ENCODE measurements at places on chromosomes 7 and 10.

DNA sequence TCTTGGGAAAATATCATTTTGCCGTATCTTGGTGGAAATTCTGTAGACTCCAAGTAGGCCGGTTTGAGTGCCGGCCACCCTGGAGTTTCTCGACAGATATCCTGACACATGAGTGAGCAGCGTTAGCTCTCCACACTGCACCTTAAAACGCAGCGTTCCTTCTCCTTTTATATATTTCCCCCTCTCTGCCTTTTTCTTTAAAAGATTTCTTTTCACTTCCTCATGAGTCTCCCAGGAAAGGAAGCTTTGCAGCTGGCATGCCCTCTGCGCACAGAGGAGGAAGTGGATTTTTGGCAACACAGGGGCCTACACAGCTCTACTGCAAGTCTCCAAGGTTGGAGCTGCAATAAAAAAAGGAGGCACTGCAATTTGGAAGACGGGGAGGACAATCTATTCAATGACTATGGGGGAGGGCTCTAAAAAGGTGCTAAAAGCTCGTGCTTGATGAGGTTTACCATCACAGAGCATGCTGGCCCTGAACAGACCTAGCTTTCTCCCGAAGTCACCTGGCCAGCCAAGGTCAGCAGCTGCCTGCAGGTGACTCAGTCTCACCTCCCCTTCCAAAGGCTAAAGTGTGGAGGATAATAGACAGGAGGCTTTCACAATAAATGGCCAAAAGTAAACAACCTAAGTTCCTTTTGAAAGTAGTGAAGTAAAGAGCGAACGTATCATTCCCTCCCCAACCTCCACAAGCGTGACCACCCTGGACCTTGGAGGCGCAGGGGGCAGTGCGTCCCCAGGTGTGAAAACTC is 252.8 kb downstream of the ZMYND11 start:
- no peak for DNase-seq

GRCh38 chr10:115989621-115990020 is 283.4 kb downstream of the GFRA1 start:
- DNase-seq, result peak; percentile 18

- no peak for DNase-seq
Measured at GRCh38 chr10:45375716-45376231, 1.8 kb downstream of the ALOX5 start.

DNA sequence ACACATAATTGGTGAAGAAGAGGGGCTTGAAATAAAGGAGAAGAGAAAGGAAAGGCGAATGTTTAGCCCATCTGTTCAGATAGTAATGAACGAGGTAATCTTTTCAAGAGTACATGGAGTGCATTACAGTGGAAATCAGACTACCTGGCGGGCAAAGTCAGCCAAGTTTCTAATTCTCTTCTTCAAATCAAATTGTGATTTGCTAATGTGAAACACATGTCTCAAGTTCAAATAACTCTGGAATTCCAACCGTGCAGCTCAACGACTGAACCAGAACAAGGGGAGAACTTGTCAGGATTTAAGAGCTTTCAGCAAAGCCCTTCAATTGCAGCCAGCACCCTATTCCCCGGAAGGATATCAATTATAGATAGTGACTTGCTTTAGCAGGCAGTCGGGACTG is 216.9 kb downstream of the GLI3 start:
- DNase-seq, result no peak

DNA sequence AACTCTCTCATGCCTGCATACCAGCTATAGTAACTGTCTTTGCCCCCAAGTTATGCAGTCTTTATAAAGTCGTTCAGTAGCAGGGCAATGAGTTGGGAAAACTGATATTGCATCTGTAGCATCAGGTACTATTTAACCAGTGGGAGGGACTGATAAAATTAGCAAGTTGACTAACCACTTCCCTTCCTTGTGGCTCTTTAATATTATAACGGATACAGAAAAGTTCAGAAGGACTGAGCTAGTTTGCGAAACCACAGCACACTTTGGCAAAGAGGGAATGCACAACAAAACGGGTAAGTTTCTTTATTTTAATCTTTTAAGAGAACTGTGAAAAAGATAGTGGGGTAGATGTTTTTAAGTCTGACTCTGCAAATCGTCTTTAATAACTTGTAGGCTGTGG is 205.3 kb upstream of the HDAC9 start:
- DNase-seq, result no peak

GRCh38 chr10:100020886-100021253 is 11.1 kb upstream of the DNMBP start:
- DNase-seq, result no peak

DNA sequence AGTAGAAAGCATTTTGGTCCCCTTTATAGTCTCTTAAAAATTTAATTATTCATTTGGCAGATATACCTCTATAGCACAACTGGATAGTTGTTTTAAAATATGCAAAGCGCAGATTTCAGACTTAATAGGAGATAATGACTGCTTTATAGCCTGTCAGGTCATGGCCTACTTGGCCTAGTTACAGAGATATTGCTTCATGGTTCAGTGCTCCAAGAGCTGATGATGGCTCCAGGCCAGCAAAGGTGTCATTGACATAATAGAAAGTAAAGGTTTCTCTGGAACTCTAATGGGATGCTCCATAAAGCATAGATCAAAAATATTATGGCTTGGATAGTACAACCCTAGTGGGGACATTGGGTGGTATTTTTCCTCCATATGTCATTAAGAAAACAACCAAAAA is 285.7 kb downstream of the NXPH1 start:
- no peak for DNase-seq

DNA sequence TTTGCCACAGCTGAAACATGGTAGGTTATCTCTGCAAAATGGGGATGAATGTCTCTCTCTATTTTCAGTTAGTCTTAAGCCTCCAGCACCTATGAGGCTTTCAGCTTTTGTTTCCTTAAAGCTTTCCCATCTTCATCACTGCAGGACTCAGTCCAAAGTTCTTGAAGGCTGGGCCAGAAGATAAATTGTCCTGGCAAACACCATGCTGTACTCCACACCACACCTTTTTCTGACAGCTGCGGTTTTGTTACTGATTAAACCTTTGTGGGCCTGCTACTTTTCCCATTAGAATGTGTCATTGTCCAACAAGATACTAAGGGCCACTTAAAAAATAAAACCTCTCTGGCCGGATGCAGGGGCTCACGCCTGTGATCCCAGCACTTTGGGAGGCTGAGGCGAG is 87.2 kb upstream of the A1CF start:
- no peak for DNase-seq

DNA sequence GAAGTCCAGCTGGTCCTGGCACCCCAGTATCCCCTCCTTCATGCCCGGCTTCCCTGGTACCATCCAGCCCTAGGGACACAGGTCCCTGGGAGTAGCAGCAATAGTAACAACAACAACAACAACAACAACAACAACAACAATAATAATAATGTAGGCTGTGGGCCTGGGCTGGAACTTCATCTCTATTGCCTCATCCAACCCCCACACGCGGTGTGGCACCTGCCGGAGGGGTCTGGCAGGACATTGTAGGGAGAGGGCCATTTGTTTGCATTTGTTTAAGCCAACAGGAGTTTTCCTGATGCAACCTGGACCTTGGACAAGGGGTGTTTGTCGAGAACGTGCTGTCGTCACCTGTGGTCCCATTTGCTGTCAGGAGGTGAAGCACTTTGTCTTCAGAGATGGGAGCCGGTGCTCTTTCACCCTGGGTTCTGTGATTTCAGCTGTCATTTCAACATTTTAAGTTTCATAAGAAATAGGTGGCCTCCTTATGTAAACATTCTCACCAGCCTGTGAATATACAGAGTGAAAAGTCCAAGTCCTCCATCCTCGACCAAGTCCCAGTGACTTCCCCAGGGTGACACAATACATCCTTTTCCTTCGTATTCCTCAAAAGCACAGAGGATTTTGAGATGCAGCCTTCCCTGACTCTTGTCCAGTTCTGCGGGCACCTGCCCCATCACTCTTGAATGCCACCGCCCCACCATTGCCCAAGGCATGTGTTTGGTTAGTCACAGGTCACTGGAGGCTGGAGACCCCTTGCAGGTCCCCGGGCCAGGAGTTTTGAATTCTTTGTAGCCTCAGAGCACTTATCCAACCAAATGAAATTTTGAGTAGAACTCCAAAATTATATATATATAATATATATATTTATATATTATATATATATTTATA is 9.2 kb downstream of the LHPP start:
- DNase-seq, result no peak

GRCh38 chr10:97280783-97281182 is 11.7 kb downstream of the ARHGAP19 start:
- DNase-seq, result no peak

- no peak for DNase-seq
Measured at GRCh38 chr10:119454990-119455389, 87.5 kb downstream of the RGS10 start.

DNA sequence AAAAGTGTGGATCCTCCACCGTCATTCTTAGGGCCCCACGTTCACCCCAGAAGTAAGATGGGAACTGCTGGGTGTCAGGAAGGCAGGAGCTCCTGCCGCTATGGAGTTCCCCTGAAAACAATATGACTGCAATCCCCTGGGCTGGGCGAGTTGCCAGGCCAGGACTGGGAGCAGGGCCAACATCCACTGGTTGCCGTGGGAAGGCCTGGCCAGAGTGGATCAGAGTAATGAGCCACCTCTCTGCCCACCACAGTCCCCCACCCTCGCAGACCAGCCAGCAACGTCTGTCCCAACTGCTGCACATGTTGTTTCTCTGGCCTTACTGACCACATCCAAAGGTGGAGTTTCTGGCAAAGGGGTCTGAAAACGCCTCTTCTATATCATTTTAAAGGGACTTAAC is 86.6 kb downstream of the STRA8 start:
- peak; percentile 94 for DNase-seq

DNA sequence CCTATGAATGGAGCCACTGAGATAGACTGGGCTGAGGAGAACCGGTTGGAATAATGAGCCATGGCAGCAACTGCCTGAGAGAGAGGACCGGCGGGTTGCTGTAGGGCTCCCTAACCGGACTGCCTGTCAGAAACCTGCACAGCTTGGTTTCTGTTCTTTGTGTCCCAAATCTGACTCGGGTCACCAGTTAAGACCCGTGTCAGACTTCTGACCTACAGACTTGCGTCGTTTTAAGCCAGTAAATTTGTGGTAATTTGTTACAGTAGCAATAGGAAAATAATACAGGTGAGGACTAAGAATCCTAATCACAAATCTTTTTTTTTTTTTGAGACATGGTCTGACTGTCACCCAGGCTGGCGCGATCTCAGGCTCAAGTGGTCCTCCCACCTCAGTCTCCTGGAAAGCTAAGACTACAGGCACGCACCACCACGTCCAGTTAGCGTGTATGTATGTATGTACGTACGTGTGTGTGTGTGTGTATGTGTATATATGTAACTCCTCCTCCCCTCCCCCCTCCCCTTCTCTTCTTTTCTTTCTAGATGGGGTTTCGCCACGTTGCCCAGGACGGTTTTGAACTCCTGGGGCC is 672 bp upstream of the DDX56 start:
- DNase-seq, result no peak

- DNase-seq, result no peak
Measured at GRCh38 chr10:128086003-128086863, 40.0 kb downstream of the MKI67 start.

DNA sequence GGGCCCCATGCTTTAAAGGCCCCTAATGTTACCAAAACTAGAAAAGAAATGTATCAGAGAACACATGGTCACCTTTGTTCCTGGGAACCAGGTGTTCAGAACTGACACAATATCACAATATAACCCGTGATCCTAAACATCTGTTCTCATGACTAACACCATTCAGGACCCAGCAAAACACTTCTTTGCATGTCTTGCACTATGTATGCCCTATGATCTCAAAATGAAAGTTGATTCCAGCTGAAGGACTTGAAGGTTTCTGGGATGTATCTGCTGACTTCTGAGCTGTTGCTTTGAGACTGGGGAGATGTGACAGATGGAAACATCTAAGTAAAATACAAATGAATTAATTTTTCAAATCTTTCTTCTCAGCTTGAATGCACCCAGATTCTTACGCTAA is 37.5 kb upstream of the PIK3CG start:
- DNase-seq, result no peak

DNA sequence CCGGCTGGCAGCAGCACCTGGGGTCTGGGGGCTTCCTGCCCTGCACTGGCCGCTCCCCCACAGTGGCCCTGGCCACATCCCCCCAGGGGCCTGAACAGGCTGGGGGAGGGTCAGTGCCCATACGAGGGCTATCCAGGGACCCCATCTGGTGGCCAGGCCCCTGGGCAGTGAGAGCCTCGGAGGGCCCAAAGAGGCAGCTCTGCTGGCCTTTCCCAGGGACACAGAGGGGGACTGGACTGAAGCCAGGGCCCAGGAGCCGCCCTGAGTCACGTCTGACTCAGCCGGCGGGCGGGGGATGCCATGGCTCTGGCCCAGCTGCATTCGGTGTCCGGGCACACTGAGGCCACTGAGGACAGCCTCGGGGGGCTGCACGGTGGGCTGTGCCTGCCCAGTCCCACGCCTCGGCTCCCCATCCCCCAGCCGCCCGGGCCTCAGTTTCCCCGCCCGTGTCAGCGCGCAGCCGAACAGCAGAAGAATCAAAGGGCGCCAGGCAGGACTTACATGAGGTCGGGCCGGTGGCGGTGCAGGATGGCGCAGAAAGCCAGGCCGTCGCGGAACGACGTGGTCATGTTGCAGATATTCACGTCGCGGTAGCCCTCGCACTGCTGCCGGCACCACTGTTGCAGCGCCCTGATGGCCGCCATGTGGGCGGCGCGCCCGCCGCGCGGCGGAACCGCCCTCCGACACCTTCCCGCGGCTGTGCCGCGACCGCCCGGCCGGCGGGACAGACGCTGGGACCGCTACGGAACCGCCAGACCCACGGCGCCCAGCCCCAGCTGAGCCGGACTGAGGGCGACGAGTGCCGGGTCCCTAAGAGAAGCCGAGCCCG is at the start of gene MICALL2:
TSS of gene MICALL2 (minus strand) at position 788 of the 829 bp plus-strand sequence. CDS start at position 644, 144 bp downstream.
- DNase-seq, result peak; percentile 86

GRCh38 chr7:96388620-96389383 is 66.9 kb upstream of the SLC25A13 start:
- DNase-seq, result peak; percentile 86

GRCh38 chr10:123766012-123766411 is 99.9 kb downstream of the GPR26 start:
- DNase-seq, result no peak

GRCh38 chr10:127797339-127797738 is 60.4 kb downstream of the FOXI2 start:
- DNase-seq, result no peak

DNA sequence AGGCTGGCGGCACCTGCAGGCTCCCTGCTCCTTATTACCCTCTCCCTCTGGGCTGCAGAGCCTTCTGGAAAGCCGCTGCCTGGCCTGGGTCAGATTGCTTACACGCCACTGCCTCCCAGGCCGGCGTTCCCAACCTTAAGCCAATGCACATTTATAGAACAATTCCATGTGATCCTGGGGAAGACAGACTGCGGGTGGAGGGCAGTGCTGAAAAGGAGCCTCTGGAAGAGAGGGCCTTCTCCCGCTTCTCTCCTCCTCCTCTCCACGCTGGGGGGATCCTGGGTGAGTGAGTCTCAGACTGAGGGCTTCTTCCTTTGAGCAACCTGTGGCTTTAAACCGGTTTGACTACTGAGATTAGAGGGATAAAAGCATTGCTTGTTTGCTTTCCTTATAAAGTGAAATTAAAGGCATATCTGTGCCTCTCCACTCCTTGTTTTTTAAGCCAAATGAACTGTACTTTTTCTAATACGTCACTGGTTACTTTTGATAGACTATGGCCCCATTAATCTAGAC is 5.5 kb downstream of the TACC2 start:
- no peak for DNase-seq

GRCh38 chr10:2165771-2166460 is 428.6 kb upstream of the ADARB2 start:
- no peak for DNase-seq

Data from cardiac fibroblast (primary cell).